ENCODE measurements at places on chromosomes 1 and 21. TPM values are rescaled to one million over a fixed set of nuclear protein-coding genes. Genes with fewer than 3 reads are reported as not detected.

DNA sequence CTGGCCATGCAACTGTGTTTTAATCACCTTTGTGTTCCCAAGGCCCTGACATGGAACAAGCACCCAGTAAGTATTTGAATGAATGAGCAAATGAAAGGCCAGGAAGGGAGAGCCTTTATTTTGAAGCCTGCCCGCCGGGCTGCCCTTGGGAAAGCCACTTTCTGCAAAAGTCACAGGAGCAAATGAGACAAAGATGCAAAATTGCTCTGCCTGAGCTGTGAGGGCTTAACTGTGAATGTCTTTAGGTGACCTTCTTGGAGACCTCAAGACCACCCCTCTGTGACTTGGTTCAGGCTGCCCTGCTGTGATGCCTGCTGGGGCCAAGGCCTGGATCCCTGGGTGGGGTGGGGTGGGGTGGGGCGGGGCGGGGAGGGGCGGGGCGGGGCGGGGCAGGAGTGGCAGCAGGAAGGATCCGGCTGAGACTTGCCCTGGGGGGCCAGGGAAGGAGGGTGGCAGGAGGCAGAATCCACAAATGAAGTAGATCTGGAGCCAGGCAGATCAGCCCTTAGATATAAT is 54.0 kb downstream of the RUNX3 start:
- DNase-seq = no peak
- H3K4me1 ChIP-seq = no peaks in the 10 kb centered on the region

GRCh38 chr1:233113009-233113879 is 162.8 kb downstream of the NTPCR start:
- peak; percentile 97 for DNase-seq
- H3K4me3 ChIP-seq = no peak overlapping the region
- peaks cover 8% of the 10 kb centered on the region for H3K4me1 ChIP-seq
- no peaks in the 10 kb centered on the region for H3K27me3 ChIP-seq

- H3K27me3 ChIP-seq = no peaks in the 10 kb centered on the region
- peaks cover 61% of the 10 kb centered on the region for H3K4me1 ChIP-seq
- DNase-seq = peak; percentile 93
- peak overlapping the region; percentile 84 for H3K27ac ChIP-seq
- H3K36me3 ChIP-seq = peaks cover 3% of the 10 kb centered on the region
- H3K4me3 ChIP-seq = peak overlapping the region; percentile 80
Measured at GRCh38 chr1:26697978-26698849, 2.4 kb downstream of the ARID1A start.

DNA sequence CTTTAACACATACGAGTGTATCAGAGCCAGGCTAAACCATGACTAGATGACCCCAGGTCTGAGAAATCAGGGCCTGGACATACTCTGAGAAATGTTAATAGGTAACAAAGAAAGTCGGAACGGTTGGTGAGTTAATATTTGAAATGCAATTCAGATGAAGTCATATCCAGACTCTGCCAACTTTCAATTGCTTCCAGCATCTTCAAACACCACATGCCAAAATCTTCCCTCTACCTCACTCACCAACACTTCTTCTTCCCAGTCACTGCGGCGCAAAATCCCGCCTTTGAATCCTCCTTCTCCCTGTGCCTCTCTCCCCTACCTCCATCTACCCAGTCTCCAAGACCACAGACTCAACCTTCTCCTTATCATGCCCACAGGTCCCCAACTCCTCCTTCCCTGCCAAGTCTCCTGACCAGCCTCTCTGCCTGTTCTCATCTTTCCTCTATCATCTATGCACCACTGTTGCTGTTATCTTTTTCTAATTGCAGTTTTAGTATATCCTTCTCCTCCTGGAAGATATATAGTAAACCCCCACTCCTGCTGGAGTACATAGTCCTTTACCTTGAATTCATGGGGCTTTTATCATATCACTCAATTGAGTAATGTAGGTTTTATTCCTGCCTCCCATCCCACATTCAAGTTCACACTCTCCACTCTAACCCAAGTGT is 41.3 kb downstream of the ZBTB18 start:
- no peaks in the 10 kb centered on the region for H3K27me3 ChIP-seq
- H3K27ac ChIP-seq = no peak overlapping the region
- no peaks in the 10 kb centered on the region for H3K4me1 ChIP-seq
- no peaks in the 10 kb centered on the region for H3K36me3 ChIP-seq
- no peak overlapping the region for H3K4me3 ChIP-seq

CA6 gene
- total RNA-seq = not detected
